Activated CD4-positive, alpha-beta T cell treated with anti-CD3 and anti-CD28 coated beads for 4 hours (primary cell): ENCODE measurements at places on chromosomes 11 and 22.

GRCh38 chr11:12105471-12105870, 4.9 kb upstream of the MICAL2 start:
- DNase-seq = no peak

DNA sequence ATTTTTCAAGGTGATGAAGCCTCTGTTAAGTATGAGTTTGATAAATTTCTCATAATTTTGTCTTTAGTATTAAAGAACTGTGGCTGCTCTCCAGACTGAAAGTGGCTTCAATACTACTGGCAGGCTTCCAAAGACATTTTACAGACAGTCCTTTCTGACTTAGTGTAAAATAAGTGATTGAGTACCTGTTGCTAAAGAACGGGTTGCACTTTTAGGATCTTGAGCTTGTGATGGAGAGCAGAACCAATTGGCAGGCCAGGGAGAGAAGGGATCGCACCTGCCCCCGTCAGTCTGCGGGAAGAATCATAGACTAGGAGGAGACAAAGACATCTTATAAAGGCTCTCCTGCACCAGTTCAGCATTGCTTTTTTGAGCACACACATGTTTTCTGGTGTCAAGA, 4.4 kb downstream of the NCAM1 start:
- DNase-seq = no peak

DNA sequence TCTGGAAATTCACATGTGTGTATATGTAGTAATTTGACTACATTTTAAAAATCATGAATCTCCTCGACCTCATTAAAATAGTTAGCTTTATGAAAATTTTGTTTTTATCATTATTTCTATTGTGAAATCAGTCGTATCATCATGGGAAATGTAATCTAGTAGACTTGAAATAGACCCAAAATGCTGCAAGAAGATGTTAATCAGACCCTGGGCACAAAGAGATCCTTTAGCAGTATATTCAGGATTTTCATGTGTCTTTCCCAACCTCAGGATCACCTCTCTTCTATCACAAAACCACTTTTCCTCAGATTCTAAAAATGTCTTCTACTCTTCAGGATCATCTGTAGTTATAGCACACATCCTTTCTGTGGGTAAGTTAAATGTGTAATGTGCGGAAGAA, 74.9 kb upstream of the ADSL start:
- DNase-seq = no peak

- DNase-seq = peak; percentile 16
These were observed 3.9 kb downstream of the MYEOV start for GRCh38 chr11:69297787-69298266.

- DNase-seq = no peak
These were observed at the start of gene DGCR6 for GRCh38 chr22:18905540-18906409. Gene DGCR6, plus strand, starts transcription at chr22:18906320. Its CDS starts 55 bp downstream, at chr22:18906375.

GRCh38 chr11:85685820-85686459, at the start of gene CCDC89:
Gene CCDC89, minus strand, starts transcription at chr11:85686195. Its CDS starts 65 bp downstream, at chr11:85686130.
- DNase-seq = no peak

- DNase-seq = no peak
These were observed 6.0 kb upstream of the MALAT1 start for GRCh38 chr11:65492637-65493366.

DNA sequence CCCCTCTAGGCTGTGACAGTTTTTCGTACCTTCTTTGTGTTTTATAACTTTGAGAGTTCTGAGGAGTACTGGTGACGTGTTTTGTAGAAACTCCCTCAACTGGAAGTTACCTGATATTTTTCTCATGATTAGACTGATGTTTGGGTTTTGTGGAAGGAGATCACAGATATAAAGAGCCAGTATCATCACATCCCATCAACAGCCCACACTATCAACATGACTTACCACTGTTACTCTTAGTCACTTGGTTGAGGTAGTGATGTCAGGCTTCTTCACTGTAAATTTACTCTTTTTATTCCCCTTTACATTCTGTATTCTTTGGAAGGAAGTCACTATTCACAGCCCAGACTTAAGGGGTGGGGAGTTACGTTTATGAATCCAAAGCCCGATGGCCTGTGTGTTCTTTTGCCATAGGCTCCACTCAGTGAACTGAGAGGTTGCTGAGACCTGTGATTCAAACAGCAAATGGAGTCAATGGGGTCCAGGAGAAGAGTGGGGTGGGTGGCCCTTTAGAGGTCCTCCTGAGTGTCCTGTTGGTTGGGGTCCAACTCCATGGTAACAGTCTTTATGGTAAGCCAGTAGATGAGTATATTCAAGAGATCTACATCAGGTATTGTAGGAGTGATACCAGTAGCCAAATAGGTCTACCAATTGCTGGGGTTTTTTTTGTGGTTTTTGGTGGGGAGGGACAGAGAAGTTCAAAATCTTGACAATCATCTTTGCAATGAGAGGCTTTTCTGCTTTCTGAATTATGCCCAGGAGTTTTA, 15.2 kb upstream of the MS4A4E start:
- DNase-seq = no peak

GRCh38 chr11:4074266-4074665, 20.3 kb upstream of the RRM1 start:
- DNase-seq = no peak
